ENCODE measurements at places on chromosomes 7 and 10.

- DNase-seq: peak; percentile 56
Observed at GRCh38 chr7:7761974-7762779, 43.8 kb upstream of the RPA3 start.

GRCh38 chr10:132114953-132115520 is 49.3 kb downstream of the JAKMIP3 start:
- no peak for DNase-seq

- peak; percentile 99 for DNase-seq
Observed at GRCh38 chr7:151754142-151754590, 122.7 kb downstream of the PRKAG2 start.

DNA sequence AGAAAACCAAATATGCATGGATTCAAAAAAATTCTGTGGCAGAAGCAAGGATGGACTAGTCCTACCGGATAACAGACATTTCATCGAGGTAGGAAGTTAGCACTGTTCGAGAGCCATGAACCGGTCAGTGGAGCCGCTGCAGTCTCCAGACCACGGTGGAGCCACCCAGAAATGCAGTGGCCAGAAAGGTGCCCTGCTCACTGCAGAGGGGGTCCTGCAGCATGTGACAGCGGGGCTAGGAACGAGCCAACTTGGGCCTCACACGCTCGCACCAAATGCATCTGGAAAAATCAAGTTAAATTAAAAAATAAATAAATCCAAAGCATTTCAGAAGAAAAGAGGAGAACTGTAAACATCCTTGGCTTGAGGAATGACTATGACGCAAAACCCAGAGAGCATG is 13.1 kb upstream of the CFAP46 start:
- no peak for DNase-seq

DNA sequence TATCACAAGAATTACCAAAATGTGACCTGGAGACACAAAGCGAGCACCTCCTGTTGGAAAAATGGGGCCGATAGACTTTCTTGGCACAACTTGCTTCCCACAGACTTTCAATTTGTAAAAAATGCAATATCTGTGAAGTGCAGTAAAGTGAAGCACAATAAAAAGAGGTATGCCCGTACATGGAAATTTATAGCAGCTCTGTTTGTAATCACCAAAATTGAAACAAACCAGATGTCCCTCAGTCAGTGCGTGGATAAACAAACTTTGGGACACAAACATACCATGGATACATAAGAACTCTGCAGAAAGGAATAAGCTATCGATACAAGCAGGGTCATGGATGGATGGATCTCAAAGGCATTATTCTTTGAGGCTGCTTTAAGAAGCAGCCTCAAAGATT is 33.6 kb downstream of the ARID5B start:
- DNase-seq: no peak

GRCh38 chr7:159007996-159008389 is 136.7 kb downstream of the VIPR2 start:
- no peak for DNase-seq

DNA sequence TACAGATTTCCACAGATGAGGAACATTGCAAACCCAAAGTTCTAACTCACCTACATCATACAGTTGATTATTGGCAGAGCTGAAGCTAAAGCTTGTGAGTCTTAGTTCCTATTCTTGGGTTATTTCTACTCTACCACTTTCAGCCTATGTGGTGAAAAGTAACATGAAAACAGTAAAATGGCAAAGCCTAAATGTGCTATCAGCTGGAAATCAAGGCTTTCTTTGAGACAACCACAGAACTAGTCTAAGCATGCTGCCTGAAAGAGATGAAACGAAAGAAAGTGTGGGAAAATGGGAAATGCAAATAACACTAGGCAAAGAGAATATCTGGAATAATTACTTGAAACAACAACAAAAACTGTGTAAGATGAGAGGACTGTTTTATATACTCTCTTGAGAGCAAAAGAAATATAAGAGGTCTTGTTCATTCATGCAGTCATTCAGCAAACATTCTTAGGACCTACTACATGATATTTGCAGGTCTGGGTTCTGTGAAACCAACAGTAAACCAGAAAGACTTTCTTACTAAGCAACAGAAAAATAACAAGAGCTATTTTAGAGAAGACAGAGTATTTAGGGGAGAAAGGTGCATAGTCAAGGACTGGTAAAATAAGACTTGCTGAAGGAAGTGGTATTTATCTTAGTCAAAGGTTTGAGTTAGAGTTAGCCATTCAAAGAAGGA is 437.1 kb downstream of the HTR7 start:
- DNase-seq: no peak

GRCh38 chr7:55523366-55523765 is 48.9 kb downstream of the VOPP1 start:
- no peak for DNase-seq

DNA sequence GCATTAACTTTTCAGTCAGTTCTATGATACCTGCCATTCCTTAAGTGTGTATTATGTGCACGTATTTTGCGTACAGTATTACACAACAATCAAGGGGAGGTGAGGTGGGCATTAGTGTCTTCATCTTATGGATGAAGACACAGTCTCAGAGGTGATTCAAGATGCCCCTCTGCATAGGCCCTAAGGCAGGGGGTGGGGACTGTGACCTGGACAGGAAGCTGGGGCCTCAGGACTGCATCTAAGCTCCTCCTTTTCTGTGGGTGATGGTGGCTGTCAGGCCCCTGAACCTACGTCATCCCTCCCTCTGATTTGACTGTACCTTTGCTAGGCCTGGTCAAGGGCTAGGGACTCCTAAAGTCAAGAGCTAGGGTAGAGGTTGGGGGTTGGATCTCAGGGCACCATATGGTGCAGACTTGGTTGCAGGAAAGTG is 38.9 kb downstream of the HK1 start:
- DNase-seq: no peak

GRCh38 chr7:46651070-46651469 is 730.0 kb upstream of the IGFBP3 start:
- peak; percentile 97 for DNase-seq

GRCh38 chr10:1546431-1547110 is 190.8 kb downstream of the ADARB2 start:
- no peak for DNase-seq

DNA sequence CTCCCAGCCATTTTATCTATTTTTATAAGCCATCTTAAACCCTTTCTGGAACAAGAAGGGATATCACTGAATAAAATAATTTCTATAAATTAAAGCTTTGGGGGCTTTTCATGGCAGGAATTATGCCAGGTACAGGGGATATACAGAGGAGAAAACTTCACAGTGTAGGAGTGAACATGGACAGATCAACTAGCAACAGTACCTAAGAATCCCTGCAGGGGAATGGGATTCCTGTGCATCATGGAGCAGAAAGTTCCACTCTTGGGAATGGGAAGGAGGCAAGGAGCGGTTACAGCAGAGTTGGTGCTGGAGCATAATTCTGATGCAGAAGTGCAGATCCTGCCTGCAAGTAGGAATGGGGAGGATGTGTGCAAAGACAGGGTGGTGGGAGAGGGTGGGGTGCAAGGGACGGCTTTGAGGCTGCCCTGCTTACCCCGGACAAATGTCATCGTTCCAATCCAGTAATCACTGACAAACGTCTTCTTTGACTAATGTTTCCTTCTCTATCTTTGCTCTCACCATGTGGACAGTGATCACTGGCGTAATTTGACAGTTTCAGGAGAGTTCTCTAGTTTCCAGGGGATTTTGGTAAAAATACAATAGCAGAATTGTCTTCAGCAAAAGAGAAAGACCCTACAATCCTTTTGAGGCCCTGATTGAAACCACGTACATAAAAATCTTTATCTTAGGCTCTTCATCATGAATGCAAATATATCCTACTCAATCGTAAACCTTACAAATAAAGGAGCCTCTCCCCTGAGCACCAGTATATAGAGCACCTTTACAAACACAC is 196.7 kb downstream of the HECW1 start:
- DNase-seq: no peak

- DNase-seq: no peak
Observed at GRCh38 chr7:108132551-108133265, 2.5 kb upstream of the LAMB4 start.

GRCh38 chr7:7276161-7276560 is 93.8 kb downstream of the C1GALT1 start:
- no peak for DNase-seq

- peak; percentile 68 for DNase-seq
Observed at GRCh38 chr10:23702977-23703414, 264.1 kb downstream of the OTUD1 start.

DNA sequence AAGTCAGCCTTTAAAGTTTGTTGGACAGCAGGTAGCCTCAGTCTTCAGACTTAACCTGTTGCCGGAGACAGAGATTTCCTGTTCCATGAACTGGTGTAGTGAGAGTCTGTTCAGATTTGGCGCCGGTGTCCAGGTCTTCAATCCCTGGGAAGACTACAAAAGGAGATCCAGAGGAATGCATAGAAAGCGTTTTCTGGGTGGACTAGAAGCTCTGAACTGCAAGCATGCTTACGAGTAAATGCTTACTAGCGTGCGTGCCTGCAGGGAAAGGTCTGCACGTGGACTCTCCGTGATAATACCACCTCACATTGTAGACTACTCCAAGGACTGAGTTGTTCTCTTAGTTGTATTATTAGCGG is 878 bp downstream of the GLRX3 start:
- peak; percentile 5 for DNase-seq

DNA sequence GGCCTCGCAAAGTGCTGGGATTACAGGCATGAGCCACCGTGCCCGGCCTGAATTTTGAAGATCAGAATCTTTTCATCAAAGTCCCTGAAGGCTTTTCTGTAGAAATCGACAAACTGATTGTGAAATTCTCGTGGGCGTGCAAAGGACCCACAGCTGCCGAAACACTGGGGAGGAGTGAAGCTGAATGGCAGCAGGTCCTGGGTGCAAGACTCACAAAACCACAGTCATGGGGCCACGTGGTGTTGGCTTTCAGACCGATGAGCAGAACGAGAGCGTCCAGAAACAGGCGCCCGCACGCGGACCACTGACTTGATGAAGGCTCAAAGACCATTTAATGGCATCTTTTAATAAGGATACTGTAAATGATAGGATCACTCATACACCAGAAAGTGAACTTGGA is 24.7 kb upstream of the PRKAR1B start:
- DNase-seq: no peak

DNA sequence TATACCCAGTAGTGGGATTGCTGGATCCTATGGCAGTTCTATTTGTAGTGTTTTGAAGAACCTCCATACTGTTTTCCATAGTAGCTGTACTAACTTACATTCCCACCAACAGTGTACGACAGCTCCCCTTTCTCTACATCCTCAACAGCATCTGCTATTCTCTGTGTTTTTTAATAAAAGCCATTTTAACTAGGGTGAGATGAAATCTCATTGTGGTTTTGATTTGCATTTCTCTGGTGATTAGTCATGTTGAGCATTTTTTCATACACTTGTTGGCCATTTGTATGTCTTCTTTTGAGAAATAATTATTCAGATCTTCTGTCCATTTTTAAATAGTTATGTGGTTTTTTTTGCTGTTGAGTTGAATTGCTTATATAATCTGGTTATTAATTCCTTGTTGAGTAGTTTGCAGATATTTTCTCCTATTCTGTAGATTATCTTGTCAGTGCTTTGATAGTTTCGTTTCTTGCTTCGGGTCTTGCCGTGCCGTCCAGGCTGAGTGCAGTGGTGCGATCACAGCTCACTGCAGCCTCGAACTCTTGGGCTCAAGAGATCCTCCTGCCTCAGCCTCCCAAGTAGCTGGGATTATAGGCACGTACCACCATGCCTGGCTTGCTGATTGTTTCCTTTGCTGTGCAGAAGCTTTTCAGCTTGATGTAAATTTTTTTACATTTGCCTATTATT is 12.0 kb downstream of the MTG1 start:
- no peak for DNase-seq

DNA sequence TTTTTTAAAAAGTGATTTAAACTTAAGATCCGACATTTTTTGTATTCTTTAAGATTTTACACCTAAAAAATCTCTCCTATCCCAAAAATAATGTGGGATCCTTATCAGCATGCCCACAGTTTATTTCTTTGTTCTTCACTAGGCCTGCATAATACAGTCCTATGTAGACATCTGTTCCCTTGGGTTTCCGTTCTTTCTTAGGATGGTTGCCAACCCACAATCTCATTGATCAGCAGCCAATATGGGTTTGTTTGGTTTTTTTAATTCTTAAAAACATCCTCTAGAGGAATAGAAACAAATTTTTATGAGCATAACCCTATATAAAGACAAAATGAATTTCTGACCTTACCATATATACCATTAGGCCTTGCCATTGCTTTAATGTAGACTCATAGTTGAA is 8.4 kb upstream of the HBP1 start:
- DNase-seq: no peak

GRCh38 chr7:112550468-112551060 is 69.8 kb downstream of the LSMEM1 start:
- peak; percentile 76 for DNase-seq

GRCh38 chr7:14630048-14630447 is 272.5 kb downstream of the DGKB start:
- DNase-seq: no peak

GRCh38 chr10:84395581-84395980 is 67.2 kb downstream of the CCSER2 start:
- no peak for DNase-seq
